ENCODE measurements at places on chromosomes 3 and 15. TPM values are rescaled to one million over a fixed set of nuclear protein-coding genes. Genes with fewer than 3 reads are reported as not detected.

The SLC25A36 gene
- 20.4 TPM for polyA plus RNA-seq

The RLBP1 gene
- polyA plus RNA-seq = not detected

- H3K27me3 ChIP-seq = peaks cover 94% of the 10 kb centered on the region
- DNase-seq = no peak
- H3K36me3 ChIP-seq = no peaks in the 10 kb centered on the region
- H3K27ac ChIP-seq = no peak overlapping the region
- peaks cover 34% of the 10 kb centered on the region for H3K4me1 ChIP-seq
- H3K4me3 ChIP-seq = peak overlapping the region; percentile 90
Observed at GRCh38 chr15:41494922-41495735, 1.5 kb downstream of the ITPKA start.

DNA sequence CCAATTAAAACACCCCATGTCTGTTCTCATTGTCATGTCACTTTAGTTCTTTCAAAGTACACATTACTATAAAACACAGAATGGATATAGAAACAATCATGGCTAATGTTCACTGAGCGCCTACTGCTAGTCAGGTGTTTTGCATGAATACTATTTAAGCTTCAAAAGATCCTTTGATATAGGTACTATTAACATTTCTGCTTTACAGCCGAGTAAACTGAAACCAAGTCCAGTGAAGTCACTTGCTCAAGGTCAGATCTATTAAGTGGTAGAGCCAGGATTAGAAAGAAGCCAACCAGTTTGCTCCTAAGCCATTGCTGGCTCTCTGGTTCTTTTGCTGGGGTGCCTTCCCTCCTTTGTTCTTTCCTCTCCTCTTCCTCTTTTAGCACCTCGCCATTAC, 32.4 kb upstream of the NMNAT3 start:
- no peak overlapping the region for H3K4me3 ChIP-seq
- no peaks in the 10 kb centered on the region for H3K27me3 ChIP-seq
- no peak for DNase-seq

The CPEB1 gene
- polyA plus RNA-seq = not detected

GRCh38 chr15:61752001-61752400, 308.2 kb downstream of the VPS13C start:
- H3K27me3 ChIP-seq = no peaks in the 10 kb centered on the region
- no peaks in the 10 kb centered on the region for H3K4me1 ChIP-seq
- no peak overlapping the region for H3K4me3 ChIP-seq
- no peak overlapping the region for H3K27ac ChIP-seq
- no peak for DNase-seq

The PATL2 gene
- 14.4 TPM for polyA plus RNA-seq

- peaks cover 89% of the 10 kb centered on the region for H3K4me1 ChIP-seq
- peak overlapping the region; percentile 42 for H3K27ac ChIP-seq
- H3K36me3 ChIP-seq = peaks cover 16% of the 10 kb centered on the region
- peak; percentile 92 for DNase-seq
Observed at GRCh38 chr15:92917598-92918407, 17.7 kb downstream of the CHD2 start.

GRCh38 chr3:46876313-46877300, 914 bp upstream of the PTH1R start:
- H3K27me3 ChIP-seq = peaks cover 27% of the 10 kb centered on the region
- H3K27ac ChIP-seq = no peak overlapping the region
- no peaks in the 10 kb centered on the region for H3K4me1 ChIP-seq

DNA sequence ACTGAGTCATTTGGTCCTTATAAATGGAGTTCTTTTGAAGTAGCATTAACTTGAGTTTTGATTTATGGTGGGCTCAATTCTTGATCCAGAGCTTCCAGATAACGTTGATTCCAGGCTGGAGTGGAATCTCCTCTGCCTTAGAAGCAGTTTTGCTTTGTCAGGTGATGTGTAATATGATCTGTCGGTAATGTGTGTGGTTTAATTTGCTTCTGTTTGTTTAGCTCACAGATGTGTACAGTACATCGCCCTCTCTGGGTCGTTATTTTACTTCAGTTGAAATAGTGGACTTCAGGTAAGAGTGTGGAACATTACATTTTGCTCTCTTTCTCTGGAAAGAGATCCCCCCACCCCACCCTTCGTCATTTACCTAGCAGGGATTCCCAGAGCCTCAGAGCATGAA, 23.1 kb downstream of the C3orf52 start:
- DNase-seq = no peak
- H3K4me1 ChIP-seq = no peaks in the 10 kb centered on the region
- H3K36me3 ChIP-seq = no peaks in the 10 kb centered on the region

The SV2B gene
- not detected for polyA plus RNA-seq

The RHCG gene
- not detected for polyA plus RNA-seq

The CLDN16 gene
- polyA plus RNA-seq = not detected

The MAGI1 gene
- polyA plus RNA-seq = not detected

The GNAT1 gene
- not detected for polyA plus RNA-seq

The RAB7A gene
- 223 TPM for polyA plus RNA-seq

DNA sequence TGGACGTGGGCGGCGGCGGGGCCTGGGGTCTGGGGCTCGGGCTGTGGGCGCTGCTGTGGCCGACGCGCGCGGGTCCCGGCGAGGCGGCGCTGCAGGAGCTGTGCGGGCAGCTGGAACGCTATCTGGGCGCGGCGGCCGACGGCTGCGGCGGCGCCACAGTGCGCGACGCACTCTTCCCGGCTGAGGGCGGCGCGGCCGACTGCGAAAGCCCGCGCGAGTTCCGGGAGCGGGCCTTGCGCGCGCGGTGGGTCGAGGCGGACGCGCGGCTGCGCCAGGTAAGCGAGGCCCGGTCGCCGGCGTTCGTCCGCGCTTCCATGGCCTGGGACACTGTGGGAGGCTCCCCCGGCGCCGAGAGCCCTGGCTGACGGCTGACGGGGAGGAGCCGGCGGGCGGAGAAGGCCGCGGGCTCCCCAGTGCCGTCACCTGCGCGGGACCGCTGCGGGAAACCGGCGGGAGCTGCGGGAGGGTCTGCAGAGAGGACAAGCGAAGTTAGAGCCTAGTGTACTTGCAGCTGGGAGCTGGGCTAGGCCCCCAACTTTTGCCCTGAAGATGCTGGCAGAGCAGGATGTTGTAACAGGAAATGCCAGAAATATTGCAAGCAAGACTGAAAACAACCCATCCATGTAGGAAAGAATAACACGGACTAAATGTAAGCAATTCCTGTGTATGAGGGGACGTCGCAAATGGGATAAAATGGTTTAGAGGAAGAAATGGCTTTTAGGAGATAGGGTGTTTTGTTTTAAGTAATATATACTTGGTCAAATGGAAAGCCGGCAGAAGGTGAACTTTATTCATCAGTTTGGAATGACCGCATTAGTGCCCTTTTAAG, 847 bp downstream of the WHAMM start:
- no peaks in the 10 kb centered on the region for H3K27me3 ChIP-seq
- peaks cover 22% of the 10 kb centered on the region for H3K36me3 ChIP-seq
- H3K4me1 ChIP-seq = peaks cover 21% of the 10 kb centered on the region
- DNase-seq = peak; percentile 22

- no peaks in the 10 kb centered on the region for H3K36me3 ChIP-seq
- H3K27me3 ChIP-seq = no peaks in the 10 kb centered on the region
- H3K4me3 ChIP-seq = no peak overlapping the region
- no peak overlapping the region for H3K27ac ChIP-seq
- H3K4me1 ChIP-seq = peaks cover 26% of the 10 kb centered on the region
Observed at GRCh38 chr15:49464522-49464921, 41.5 kb downstream of the FGF7 start.

The STRA6 gene
- not detected for polyA plus RNA-seq

The SLC12A8 gene
- polyA plus RNA-seq = 0.46 TPM

- H3K27me3 ChIP-seq = no peaks in the 10 kb centered on the region
- no peak for DNase-seq
Observed at GRCh38 chr3:197356275-197356674, 57.9 kb upstream of the DLG1 start.

DNA sequence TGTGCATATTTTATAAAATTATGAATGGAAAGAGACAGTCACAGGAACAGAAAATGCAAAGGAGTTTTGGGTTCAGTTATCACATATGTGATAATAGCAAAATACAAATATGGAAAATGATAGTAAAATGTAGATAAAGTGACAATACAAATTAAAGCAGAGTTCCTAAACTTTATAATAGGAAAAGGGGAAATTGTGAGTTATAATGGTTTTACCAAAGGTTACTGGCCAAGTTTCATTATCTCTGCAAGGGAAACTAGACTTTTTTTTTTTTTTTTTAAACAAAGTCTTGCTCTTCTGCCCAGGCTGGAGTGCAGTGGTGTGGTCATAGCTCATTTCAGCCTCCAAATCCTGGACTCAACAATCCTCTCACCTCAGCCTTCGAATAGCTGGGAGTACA, 228.7 kb upstream of the CGNL1 start:
- no peak overlapping the region for H3K27ac ChIP-seq
- H3K27me3 ChIP-seq = no peaks in the 10 kb centered on the region
- H3K4me3 ChIP-seq = no peak overlapping the region
- no peak for DNase-seq

The TNFSF10 gene
- 293 TPM for polyA plus RNA-seq

DNA sequence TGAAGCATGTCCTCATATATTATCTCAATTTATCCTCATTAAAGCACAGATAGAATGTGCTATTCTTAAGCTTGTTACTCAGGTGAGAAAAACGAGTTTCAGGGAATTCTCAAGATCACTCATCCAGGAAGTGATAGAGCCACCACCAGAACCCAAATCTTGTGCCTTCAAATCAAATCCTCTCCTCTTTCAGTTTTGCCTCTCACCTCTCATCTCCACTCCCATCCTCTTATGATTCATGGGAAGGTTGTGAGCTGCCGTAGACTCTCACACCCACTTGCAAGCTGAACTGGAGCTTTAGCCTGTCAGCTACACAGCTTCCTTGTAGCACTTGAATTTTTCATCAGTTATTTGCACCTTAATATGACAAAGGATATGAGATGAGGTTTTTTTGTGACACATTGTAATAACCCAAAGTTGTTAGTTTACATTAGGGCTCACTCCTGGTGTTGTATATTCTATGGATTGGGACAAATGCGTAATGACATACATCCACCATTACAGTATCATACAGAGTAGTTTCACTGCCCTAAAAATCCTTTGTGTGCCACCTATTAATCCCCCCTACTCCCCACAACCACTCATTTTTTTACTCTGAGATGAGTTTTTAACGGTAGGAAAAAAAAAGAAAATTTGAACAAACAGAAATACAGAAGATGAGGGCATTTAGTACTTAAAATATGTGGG, 25.7 kb downstream of the GPR15 start:
- no peak for DNase-seq
- H3K4me3 ChIP-seq = no peak overlapping the region
- no peaks in the 10 kb centered on the region for H3K27me3 ChIP-seq
- no peaks in the 10 kb centered on the region for H3K36me3 ChIP-seq

All from CD14-positive monocyte (primary cell).